ENCODE measurements at places on chromosomes 16 and 17.

- DNase-seq: no peak
Observed at GRCh38 chr16:56102183-56102686, 89.1 kb upstream of the GNAO1 start.

DNA sequence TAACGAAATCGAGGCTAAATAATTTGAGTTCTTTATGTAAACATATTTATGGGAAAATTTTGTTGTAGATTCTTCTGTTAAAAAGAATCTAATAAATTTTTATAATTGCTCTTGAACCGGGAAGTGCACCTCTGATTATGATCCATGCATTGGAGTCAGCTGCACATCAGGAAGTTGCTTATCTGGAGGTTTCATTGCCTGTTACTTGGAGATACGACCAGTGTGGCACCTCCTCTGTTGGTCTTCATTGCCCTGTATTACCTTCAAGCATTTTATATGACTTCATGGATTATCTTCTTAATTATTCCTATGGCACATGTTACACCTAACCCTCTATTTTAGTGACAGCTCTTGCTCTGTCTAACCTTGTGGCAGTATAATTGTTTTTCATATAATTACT, 312.6 kb upstream of the TBX2 start:
- DNase-seq: no peak

- no peak for DNase-seq
Observed at GRCh38 chr16:85859818-85860125, 39.2 kb upstream of the IRF8 start.

DNA sequence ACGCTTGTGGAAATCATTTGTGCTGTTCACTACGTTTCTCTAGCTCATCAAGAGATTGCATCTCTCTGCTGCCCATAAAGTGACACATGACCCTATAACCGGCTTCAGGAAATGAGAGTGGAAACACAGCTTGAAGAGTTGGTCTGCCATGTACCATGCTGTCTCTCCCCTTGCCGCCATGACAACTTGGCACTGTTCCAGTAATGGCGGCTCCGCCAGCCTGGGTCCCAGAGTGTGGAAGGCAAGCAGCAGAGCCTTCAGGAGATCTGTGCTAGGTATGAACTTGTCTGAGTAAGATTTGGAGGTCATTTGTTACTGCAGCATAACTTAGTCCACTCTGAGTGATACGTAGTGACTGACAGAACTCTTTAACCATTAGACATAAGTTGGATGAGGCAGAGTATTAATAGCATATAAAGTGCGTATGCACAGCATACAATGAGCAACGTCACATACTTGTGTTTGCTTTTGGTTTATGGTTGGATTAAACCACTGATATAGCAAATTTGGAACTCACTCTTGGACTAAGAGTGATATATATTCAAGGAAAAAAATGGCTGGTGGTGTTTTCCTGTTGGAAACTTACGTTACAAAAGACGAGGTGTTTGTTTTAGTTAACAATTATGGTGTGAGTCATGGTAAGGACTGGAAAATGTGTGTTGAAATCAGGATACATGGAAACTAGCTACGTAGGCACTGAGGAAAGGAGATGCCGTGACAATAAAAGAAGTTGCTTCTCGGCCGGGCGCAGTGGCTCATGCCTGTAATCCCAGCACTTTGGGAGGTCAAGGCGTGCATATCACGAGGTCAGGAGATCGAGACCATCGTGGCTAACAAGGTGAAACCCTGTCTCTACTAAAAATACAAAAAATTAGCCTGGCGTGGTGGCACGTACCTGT, 24.4 kb upstream of the PMP22 start:
- no peak for DNase-seq

GRCh38 chr17:79590523-79590860, 20.4 kb downstream of the RBFOX3 start:
- DNase-seq: no peak

GRCh38 chr16:12458591-12459358, 344.9 kb downstream of the CPPED1 start:
- DNase-seq: peak; percentile 24

DNA sequence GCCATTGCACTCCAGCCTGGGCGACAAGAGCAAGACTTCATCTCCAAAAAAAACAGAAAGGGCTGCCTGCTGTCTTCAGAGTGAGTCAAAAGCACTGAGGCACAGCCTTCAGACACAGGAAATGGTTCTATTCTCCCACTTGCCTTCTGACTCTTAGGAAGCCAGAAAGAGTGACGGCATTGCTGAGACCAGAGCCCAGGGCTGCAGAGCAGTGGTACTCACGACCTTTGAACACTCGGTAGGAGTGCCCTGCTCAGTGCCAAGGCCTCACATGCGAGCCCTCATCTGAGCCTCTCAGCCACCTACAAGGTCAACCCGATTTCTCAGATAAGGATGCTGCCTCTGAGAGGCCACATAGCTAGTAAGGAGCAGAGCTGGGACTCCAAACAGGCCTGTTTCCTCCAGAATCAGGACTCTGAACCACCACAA, 3.5 kb upstream of the ITGAE start:
- DNase-seq: peak; percentile 74

- no peak for DNase-seq
Observed at GRCh38 chr16:57862698-57863433, 60.6 kb upstream of the KIFC3 start.

- DNase-seq: no peak
Observed at GRCh38 chr16:67528870-67529581, 397 bp downstream of the RIPOR1 start.

DNA sequence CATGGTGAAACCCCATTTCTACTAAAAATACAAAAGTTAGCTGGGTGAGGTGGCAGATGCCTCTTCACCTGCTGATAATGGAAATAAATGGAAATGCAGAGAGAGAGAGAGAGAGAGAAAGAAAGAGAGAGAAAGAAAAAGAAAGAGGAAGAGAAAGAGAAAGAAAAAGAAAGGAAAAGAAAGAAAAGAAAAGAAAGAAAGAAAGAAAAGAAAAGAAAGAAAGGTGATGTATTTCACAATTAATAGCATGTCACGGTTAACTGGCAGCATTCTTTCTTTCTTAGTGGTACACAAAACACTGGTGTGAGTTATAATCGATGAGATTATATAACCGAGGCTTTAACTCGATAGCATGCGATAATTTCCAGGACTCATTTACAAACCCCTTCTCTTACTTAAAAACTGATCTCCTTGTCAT, 3.2 kb downstream of the ACOX1 start:
- no peak for DNase-seq

DNA sequence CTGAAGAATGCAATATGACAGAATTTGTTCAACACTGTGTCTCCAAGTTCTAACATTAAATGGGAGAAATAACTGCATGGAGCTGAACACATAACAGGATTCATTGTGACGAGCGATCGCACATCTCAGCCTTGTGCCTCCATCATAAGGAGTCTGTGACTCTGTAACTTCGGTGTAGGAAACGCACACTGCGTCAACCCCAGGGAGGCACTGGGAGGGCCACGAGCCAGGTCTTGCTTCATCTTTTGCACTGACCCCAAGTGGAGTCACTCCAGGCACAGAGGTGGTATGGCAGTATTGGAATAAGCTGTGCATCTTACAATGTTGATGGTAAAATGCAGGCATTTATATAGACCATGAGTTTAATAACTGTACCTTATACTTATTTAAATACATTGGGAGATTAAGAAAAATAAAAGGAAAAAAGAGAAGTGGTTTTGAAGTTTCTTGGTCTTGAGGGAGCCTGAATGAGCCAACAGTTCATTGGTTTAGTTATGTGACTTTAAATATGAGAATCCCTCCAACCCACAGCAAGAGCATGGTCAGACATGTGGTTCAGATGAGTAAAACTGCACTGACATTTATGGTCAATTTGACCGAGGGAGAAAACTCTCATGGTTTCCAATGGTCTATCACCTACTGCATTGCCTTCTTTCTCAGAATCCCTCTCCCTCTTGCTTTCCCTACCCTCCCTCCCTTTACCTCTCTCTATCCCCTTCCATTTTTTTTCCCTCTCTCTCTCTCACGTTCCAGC, 5.7 kb upstream of the PMP22 start:
- DNase-seq: no peak

DNA sequence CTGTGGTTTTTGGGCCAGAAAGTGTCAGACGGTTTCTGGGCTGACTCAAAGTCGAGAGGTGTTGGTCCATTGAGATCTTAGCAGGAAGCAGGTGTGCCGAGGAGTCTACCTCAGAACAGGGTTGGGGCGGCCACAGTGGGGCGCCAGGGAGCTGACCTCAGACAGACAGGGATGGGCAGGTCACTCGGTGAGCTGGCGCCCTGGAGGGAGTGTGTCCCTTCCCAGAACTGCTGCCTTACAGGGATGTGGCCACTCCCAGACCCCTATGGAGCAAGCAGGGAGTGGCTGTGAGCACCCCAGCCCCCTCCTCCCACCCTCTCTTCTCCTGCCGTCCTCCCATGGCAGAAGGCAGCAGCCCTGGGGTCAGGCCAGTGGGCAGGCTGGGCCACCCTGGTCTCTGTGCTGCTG, 14.0 kb upstream of the DPEP1 start:
- peak; percentile 22 for DNase-seq

DNA sequence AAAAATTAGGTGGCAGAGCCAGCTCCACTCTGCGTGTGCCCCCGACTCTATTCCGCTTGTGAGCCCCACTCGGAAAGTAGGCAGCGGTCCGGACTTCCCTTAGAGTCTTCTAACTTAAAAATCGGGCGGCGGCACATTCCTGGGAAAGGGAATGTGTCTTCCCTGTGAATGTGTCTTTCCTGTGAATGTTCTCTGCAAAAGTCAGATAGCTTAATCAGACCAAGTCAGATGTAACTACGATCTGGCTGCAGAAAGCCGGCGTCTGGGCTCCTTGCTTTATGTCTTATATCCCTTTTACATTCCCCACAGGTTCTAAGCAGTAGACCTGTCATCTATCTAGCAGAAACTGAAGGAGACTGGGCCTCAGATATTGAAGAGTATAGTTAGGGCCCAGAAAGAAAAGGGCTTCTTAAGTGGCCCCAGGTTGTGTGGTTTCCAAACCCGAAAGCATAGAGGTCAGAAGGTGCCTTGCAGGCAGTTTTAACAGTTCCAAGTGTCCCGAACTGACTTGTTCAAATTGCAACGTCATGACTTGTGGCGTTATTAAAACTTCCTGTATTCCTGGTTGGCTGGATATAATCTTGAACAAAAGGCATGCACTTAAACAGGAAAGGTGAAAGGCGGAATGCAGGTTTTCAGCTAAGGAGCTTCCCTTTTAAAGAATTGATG, 601 bp downstream of the PHKB start:
- DNase-seq: peak; percentile 28

DNA sequence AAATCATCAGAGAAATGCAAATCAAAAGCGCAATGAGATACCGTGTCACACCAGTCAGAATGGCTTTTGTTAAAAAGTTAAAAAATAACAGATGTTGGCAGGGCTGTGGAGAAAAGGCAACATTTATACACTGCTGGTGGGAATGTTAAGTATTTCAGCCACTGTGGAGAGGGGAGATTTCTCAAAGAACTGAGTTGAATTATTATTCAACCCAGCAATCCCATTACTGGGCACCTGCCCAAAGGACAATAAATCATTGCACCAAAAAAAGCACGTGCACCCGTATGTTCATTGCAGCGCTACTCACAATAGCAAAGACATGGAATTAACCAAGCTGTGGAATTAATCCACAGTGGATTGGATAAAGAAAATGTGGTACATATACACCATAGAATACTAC, 204.7 kb downstream of the HS3ST4 start:
- DNase-seq: no peak

DNA sequence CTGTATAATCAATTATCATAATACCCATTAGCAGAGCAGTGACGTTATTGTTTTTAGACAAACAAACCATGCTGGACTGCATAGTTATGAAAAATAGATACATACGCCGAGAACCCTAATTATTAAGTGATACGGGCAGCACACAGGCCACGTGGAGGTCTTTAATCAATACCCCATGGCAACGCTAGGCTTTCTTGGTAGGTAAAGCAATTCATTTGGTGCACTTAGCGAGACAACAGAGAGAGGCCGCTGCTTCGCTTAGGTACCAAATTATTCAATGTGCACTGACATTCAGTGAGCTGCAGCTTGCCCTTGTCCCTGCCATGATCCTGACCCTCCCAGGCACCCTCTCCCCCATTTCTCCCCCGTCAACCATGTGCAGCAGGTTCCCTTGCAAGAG, 12.9 kb downstream of the SALL1 start:
- no peak for DNase-seq

DNA sequence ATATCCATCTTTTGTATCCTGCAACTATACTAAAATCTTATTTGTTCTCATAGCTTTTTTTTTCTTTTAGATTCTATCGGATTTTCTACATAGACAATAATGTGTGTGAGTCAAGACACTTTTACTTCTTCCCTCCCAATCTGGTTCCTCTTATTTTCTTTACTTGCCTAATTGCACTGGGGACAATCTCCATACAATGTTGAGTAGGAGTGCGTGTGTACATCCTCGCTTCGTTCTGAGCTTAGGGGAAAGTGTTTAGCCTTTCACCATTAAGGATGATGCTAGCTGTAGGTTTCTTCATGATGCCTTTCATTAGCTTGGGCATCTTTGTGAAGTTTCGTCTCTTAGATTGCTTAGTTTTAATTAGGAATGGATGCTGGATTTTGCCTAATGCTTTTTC, 2.9 kb downstream of the SPATA32 start:
- DNase-seq: no peak

GRCh38 chr17:30848021-30848420, 16.3 kb downstream of the ATAD5 start:
- DNase-seq: no peak

- DNase-seq: no peak
Observed at GRCh38 chr17:40019140-40019991, 4.1 kb downstream of the CSF3 start.

- DNase-seq: no peak
Observed at GRCh38 chr17:73203788-73204479, 11.1 kb downstream of the COG1 start.

GRCh38 chr16:22946433-22946832, 132.5 kb downstream of the HS3ST2 start:
- no peak for DNase-seq

GRCh38 chr17:30377574-30378240, 1.0 kb upstream of the CPD start:
- DNase-seq: no peak

- DNase-seq: no peak
Observed at GRCh38 chr17:231966-232807, 50.7 kb upstream of the DOC2B start.

GRCh38 chr17:35006961-35007360, 26.6 kb downstream of the LIG3 start:
- no peak for DNase-seq

- no peak for DNase-seq
Observed at GRCh38 chr17:55926276-55926990, 175.6 kb downstream of the PCTP start.

GRCh38 chr17:73958453-73958852, 245.0 kb upstream of the RPL38 start:
- DNase-seq: no peak

- DNase-seq: no peak
Observed at GRCh38 chr16:60818465-60818864, 1217.8 kb downstream of the CDH8 start.

All from activated CD4-positive, alpha-beta T cell treated with anti-CD3 and anti-CD28 coated beads, Interleukin-2, Interleukin-4, amounts not matched to agents 100 ng/mL and 50 ng/mL, durations not matched to agents 16 hours and 8 hours (primary cell).